ENCODE measurements at places on chromosomes 7 and 10. TPM values are rescaled to one million over a fixed set of nuclear protein-coding genes. Genes with fewer than 3 reads are reported as not detected.

Gene TEX36
- total RNA-seq, result not detected

Gene ACTR3C
- total RNA-seq, result 0.36 TPM

Gene CNNM2
- total RNA-seq, result 5.2 TPM

Gene ARL3
- 13.7 TPM for total RNA-seq

Gene CYP26C1
- total RNA-seq, result not detected

Gene STEAP1B
- not detected for total RNA-seq

Gene CFAP46
- total RNA-seq, result 1.5 TPM

Gene ANKRD7
- 0.41 TPM for total RNA-seq

Gene PLPP4
- total RNA-seq, result 0.28 TPM

Gene SLC18A3
- not detected for total RNA-seq

Gene MORN4
- 6.7 TPM for total RNA-seq

Gene TLX1
- total RNA-seq, result not detected

Gene UPP1
- 110 TPM for total RNA-seq

Gene INSYN2A
- 2.3 TPM for total RNA-seq
